ENCODE measurements at places on chromosomes 1 and 21.

GRCh38 chr1:202553560-202554038 is 156.7 kb downstream of the SYT2 start:
- DNase-seq = peak; percentile 22

GRCh38 chr1:232893481-232894313 is 56.7 kb upstream of the NTPCR start:
- no peak for DNase-seq

GRCh38 chr1:185804206-185804605 is 70.0 kb downstream of the HMCN1 start:
- DNase-seq = no peak

DNA sequence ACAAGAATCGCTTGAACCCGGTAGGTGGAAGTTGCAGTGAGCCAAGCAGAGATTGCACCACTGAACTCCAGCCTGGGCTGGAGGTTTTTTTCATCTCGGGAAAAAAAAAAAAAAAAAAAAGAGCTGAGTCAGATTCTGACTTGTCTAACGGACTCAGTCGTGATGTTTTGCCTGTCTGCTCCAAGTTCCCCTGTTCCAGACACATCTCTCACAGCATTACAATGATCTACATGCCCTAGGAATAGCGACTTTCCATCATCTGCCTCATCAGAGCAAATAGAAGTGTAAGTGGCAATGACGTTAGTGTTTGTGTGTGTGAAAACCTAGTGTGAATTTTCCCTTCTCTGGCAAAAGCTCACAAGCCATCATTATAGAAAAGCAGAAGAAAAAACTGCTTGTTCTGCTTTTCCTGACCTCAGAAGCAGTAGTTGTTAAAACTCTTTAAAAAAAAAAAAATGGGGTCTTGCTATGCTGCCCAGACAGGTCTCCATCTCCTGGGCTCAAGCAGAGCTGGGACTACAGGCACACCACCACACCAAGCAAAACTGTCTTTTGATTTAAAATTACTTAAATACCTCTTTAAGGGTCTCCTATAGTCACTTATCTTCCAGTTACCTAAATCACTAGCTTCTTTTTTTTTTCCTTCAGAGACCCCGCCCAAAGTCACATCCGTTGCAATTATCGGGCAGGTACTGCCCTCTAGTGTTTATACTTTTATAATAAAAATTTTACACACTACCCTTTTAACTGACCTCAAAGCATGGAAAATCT is 37.3 kb downstream of the PLEKHO1 start:
- DNase-seq = peak; percentile 53

GRCh38 chr1:2555634-2556276 is 416 bp upstream of the TNFRSF14 start:
- DNase-seq = peak; percentile 28

DNA sequence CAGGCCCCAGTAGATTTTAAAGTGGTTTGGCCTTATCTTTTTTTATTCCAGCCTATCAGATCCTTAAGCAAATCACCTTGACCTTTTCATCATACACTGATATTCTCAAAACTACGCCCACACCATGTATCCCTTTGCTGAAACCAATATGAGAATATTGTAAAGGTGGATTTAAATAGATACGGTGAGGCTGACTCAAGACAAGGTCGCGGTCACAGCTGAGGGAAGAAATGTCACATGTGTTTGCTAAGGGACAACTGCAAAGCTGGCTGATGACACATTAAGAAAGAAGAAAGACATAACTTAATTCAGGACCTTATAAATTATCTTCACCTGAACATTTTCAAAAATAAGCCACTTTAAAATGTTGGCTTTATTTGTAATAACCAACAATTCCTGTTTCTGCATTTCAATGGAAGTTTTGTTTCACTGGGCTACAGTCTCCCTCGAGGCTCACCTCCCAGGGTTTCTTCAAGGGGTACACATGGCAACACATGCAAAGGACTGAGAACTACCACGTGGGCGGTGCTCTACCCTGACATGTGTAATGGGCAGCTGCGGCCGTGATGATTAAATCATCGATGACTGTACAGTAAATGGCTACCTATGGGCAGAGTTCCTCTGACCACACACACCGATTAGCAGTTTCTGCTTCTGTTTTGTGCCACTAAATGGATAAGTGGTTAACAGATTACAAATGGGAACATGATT is 189.5 kb downstream of the SIPA1L2 start:
- DNase-seq = no peak

GRCh38 chr1:203593723-203594122 is 32.9 kb upstream of the ATP2B4 start:
- no peak for DNase-seq

- DNase-seq = no peak
Observed at GRCh38 chr21:44527983-44528633, 11.9 kb downstream of the KRTAP10-1 start.

DNA sequence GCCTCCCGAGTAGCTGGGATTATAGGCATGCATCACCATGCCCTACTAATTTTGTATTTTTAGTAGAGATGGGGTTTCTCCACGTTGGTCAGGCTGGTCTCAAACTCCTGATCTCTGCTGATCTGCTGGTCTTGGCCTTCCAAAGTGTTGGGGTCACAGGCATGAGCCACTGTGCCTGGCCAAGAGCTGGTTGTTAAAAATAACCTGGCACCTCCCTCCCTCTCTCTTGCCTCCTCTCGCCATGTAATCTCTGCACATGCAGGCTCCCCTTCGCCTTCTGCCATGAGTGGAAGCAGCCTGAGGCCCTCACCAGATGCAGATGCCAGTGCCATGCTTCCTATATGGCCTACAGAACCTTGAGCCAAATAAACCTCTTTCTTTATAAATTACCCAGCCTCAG is 74.7 kb upstream of the TLR5 start:
- no peak for DNase-seq

GRCh38 chr1:101071470-101071891 is 45.9 kb upstream of the DPH5 start:
- no peak for DNase-seq

DNA sequence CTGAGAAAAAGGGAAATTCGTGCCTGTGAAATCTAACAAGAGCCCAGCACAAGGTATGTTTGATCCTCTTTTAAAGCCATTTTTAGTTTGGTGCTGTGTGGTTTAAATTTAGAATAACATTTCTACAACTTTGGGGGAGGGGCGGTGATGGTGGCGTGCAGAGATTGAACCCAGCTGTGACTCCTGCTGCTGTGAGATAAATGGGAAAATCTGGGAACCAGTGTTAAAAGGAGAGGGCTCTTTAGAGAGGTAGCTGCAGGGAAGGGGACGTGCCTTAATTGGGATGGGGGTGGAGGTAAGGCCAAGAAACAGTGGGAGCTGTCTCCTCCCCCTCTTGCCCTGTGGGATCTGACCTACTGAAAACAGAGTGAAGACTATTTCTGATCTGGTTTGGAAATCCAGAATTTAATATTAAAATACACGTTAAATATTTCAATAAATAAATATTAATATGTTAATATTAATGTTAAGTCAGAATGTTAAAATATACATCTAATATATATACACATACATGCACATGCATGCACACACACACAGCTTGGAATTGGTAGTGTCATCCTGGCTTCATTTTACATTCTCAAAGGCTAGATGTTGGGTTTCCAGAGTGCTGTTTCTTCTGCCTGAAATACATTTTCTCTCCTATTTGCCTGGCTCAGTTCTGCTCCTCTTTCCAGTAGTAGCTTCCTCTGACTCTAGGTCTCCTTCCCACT is 30.1 kb upstream of the DNAJC6 start:
- DNase-seq = no peak

DNA sequence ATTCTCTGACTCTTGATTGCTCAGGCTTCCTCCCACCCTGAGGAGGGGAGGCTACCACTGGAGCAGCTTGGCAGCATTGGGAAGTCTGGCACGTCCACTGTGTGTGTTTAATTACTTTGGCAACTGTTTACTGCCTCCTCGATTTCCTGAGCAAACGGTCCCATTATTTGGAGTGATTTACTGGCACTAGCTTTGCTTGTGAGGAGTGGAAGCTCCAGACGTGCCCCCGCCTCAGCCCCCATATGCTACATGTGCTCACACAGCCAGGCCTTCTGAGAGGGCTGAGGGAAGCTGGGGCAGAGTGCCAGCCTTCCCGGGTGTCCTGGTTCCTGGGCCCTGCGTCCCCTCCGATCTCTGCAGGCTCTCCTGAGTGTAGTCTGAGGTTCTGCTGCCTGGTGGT is 306.2 kb downstream of the PTPRU start:
- no peak for DNase-seq

GRCh38 chr1:153238527-153238926 is 21.0 kb upstream of the LORICRIN start:
- no peak for DNase-seq

- DNase-seq = no peak
Observed at GRCh38 chr1:178819123-178819522, 51.8 kb downstream of the ANGPTL1 start.

GRCh38 chr1:99992760-99993467 is 23.1 kb downstream of the SLC35A3 start:
- DNase-seq = no peak

GRCh38 chr1:93448292-93448982 is 519 bp downstream of the FNBP1L start:
- DNase-seq = no peak

- no peak for DNase-seq
Observed at GRCh38 chr1:98565951-98566350, 95.6 kb upstream of the SNX7 start.

GRCh38 chr21:46413365-46413696 is 45.4 kb upstream of the DIP2A start:
- DNase-seq = no peak

GRCh38 chr1:97209381-97209957 is 487.9 kb downstream of the PTBP2 start:
- no peak for DNase-seq

GRCh38 chr1:240308096-240308495 is 216.4 kb downstream of the FMN2 start:
- DNase-seq = no peak

DNA sequence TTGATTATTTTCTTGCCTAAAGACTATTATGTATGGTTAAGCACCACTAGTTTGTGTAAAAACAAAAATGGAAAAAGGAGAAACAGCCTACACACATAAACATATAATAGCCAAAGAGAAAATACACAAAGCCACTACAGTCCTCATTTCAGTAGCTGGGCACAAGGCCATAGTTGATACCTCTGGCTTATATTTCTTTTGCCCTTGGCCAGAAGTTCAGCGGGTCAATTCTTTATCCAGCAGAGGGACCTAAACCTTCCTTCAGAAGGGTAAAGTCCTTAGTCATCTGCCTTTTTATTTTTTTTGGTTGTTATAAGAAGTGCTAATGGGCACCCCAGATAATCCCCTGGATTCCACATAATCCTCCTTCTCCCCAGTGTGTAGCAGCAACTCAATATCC is 134.1 kb downstream of the PIGK start:
- no peak for DNase-seq

GRCh38 chr1:156622581-156623297 is 3.5 kb downstream of the HAPLN2 start:
- no peak for DNase-seq

DNA sequence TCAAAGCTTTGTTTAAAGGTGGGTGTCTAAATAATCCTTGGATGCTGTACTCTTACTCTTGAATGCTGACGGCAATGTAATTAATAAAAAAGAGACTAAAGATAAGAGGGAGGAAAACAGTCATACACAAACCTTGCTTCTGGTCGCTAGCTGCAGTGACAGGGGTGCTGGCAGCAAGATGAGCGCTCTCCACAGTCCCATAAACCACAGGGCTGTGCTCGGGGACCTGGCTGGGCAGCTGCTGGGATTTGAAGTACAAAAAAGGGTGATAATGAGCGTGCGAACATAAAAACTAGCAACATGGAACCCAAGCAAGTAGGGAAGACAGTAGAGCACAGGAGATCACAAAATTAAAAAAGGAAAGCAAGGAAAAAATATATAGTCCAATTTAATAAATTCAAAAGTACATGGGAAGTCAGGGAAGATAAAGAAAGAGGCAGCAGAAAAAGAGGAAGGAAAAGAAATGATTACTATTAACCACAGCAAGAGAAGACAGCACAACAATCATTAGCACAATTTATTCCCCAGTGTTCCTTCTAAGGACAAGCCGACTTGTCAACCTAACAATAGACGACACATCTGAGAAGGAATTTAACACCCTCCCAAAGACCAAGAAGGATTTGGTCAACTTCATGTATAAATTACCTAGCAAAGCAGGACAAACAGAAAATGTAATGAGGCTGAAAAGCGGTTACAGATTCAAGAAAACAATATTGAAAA is 162.9 kb upstream of the HP1BP3 start:
- DNase-seq = no peak

GRCh38 chr1:230175163-230175747 is 108.2 kb downstream of the GALNT2 start:
- DNase-seq = no peak

GRCh38 chr1:201778279-201779065 is 50.5 kb upstream of the IPO9 start:
- DNase-seq = no peak

DNA sequence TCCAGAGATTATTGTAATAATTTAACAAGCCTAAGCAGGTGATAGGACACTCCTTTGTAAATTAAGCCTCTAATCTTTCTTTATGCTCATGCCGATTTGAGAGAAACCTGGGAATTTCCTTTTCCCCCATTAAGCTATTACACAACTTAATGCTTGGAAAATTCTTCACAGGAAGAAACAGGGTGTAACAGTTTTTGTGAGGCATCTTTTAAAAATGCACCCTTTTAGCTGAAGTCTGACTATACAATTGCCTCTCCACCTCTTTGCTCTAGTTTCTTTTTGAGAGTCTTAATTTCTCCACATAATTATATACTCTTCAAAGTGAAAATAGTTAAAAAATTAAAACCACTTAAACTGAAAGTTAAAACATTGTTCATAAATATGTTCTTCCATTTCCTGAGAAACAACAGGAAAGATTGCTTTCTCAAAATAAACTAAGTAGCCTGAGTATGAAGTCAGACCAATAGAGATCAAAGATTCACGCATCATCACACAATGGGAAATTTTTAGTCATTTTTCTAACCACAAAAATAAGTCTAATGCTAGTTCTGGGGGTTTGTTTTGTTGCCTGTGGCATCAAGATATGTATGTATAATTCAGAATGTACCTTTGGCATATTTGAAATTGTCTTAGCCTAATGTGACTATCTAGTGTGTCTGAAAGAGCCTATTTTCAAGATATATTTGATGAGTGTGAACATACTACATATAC is 34.7 kb downstream of the LRRC8D start:
- DNase-seq = no peak

DNA sequence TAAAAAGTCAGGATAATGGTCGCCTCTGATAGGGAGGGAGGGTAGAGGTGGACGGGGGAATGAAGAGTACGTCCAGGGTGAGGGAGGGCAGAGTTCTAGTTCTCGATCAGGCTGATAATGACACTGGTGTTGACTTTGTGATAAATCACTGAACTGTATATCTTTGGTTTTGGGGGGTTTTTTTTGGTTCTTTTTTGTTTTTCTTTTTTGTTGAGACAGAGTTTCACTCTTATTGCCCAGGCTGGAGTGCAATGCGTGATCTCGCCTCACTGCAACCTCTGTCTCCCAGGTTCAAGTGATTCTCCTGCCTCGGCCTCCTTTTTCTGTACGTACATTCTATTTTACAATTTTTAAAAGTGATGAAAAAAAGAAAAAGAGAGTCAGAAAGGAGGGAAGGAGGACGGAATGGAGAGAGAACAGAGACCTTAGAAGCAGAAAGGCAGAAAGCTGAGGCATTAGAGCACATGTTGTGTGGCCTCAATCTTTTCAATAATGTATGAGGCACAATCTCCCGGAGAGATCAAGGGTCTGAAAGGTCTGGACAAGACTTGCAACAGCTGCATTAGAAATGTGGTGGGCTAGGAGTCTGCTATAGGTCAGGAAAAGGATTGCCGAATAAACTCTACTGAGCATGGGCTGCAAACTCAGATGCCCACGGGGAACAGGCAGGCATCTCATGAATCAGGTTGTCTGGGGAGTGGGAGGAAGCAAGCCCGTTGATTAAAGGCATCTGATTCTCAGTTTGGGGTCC is 174.8 kb downstream of the TOMM20 start:
- no peak for DNase-seq
